CD8-positive, alpha-beta T cell (primary cell): ENCODE measurements at places on chromosomes 12 and 14. TPM values are rescaled to one million over a fixed set of nuclear protein-coding genes. Genes with fewer than 3 reads are reported as not detected.

The CELA1 gene
- 0.79 TPM for total RNA-seq

DNA sequence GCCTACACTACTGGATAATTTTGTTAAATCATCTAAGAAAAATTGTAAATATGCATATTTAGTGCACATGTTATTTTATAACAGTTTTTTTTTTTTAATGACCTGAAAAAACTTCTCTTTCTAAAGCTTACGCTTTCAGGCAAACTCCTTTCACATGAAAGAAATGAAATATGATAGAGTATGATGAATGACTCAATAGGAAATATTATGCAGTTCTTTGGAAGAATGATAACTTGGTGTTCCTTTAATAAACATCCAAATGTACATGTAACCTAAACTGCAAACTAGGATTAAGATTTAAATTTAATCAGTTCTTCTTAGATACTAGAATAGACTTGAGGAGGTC, 136.6 kb downstream of the FGD4 start:
- no peak for DNase-seq

DNA sequence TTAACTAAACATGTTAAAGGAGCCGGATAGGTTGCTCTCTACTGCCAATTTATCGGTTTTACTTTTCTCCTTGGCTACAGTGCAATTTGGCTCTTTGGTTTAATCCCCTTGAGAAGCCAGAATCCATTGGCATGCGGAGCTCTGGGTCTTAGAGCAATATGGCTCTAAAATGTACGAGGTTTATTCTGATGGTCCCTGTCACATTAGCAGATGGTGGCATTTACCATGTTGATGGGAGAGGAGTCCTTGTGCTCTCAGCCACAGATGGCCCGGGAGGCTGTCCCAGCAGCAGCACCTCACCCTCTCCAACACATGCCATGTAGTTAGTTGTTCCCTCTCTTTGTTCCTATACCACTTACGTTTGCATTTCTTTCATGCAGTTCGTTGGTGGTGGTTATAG, 179.7 kb downstream of the RGS6 start:
- no peak for DNase-seq

- no peak for DNase-seq
These were observed 348.5 kb downstream of the NPAS3 start for GRCh38 chr14:33287189-33287588.

The ARL1 gene
- total RNA-seq: 24.7 TPM

- DNase-seq: no peak
These were observed 23.1 kb downstream of the BHLHE41 start for GRCh38 chr12:26101763-26102162.

GRCh38 chr12:24268663-24269186, 319.3 kb upstream of the SOX5 start:
- DNase-seq: no peak

The SLC6A12 gene
- total RNA-seq: not detected

DNA sequence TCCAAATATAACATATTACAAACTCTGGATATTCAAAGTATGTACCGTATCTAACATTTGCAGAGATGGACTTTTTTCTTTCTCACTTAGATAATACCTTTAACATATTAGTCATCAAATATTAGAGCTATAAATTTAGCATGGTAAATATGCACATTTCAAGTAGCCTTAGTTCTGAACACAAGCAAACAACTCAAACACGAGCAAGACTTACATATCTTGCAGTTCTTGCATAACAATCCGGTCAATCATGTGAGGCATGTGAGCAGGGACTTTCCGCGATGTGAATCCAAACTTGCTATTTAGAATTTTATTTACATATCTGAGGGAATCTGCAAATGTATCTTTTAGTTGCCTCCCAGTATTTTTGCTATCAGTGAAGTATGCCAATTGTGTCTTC, 22.1 kb upstream of the SYCP3 start:
- DNase-seq: no peak

- no peak for DNase-seq
These were observed 5.5 kb upstream of the SCARB1 start for GRCh38 chr12:124869059-124869665.

The PSMB11 gene
- not detected for total RNA-seq

The CLEC1B gene
- total RNA-seq: not detected

DNA sequence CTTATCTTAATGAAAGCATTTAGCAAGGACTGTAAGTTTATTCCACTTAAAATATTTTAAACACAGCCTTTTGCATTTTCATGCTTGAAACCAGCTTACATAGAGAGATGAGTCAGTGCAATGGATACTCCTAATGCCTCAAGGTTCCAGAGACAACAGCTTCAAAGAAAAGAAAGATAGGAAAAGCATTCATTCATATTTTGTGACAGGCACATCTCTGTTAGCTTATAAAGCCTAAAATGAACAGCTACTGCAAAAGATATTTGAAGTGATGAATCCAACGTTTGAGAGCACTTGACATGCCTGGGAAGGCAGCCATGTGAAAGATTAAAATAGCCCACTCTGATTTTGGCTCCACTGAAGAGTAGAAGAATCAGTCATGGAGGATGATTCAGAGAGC, 814.5 kb downstream of the RPS29 start:
- no peak for DNase-seq

DNA sequence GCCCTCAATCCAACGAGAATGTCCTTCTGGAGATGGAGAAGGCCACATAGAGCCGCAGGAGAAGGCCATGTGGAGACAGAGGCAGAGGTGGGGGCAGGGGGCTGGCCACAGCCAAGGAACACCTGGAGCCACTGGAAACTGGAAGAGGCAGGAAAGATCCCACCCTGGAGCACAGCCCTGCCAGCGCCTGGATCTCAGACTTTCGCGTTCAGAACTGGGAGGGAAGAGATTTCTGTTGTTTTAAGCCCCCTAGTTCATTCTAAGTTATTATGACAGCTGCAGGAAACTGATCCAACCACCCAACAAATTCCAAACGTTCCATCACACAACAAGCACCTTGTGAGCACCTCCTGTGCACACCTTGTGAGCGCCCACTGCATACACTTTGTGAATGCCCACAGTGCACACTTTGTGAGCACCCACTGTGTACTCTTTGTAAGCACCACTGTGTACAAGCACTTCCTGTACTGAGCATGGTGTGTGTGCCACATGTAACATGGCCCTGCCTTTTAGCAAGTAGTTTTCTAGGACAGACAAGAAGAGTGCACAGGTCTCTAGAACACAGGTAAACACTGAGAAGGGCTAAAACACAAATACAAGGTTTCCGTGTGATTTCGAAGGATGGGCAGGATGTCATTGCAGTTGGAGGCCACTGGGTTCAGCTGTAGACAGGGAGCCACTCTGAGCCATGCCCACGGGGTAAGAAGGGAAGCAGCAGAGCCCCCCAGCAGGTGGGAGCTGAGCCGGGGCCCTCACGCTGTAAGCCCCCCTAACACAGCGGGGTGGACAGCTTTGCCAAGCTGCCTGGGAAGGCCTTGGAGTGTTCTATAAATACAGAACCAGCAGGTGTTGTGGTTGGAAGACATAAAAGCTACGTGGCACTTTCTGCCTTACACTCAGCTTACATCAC, 15.4 kb downstream of the RIMBP2 start:
- no peak for DNase-seq

DNA sequence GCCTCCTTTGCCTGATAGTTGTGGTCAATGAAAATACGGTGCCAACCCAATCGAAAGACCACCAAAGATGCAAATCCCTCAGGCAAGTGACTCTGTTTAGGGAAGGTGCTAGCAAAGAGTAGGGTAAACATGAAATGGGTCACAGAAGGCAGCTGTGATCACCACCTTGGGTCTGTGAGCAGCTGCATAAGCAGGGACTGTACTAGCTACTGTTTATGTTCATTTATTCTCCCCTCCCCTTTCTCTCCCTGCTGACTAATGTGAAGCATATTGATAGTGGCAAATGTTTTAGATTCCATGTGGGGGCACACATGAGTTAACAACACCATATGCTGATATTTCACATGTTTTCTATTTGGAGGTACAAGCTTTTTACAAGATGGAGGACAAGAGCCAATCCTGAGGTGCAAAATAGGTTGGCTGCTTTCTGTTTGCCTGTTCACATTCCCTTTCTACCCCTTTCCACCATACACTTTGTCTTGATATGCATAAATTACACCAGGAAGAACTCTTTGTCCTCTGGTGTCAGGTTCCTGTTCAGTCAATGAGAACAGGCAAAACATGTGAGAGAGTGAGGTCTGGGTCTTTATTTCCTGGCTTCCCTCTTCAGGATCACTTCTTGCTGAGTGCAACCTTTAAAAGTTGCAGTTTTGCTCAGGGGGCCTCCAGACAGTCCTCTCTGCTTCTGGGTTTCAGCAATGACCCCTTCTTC, 71.1 kb downstream of the AVPR1A start:
- no peak for DNase-seq

DNA sequence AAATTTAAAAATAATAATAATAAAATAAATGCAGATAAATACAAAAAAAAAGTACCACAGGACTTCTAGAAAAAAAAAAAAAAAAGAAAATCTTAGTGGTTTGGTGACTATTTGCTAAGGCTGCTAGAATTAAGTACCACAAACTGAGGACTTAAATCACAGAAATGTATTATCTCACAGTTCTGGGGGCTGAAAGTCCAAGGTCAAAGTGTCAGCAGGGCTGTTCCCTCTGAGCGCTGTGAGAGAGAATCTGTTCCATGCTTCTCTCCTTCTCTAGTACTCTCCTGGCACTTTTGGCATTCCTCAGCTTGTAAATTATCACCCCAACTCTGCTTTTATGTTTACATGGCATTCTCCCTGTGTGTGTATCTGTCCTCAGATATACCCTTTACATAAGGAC, 101.2 kb downstream of the IPO8 start:
- no peak for DNase-seq

The RASSF3 gene
- total RNA-seq: 118 TPM

DNA sequence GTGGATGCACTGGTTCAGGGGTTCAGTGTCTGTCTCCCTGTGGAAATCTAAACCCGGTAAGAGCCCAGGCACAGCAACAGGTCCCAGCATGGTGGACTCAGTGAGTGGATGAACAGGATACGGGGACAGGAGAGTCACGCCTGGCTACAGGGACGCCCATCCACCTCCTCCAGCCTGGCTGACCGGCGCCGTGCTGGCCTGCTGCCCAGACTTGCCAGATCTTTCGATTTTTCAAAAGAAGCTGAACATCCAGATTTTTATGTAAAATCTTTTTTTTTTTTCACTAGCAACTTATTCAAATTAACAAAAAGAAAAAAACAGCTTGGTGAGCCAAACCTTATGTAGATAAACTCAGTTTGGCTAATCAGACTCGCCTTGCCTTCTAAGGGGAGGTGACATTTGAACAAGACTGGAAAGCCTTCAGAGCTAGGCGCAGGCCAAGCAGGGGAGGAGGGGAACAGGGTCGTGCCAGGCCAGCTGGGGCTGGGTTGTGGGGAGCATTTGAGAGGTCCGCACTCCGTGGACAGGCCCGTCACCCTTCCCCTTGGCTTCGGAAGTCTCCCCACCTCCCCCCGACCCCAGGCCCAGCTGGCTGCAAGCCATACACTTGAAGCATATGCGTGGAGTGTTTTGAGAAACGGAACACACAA, 87.8 kb upstream of the NCOR2 start:
- DNase-seq: no peak

GRCh38 chr12:31363416-31363809, 37.5 kb upstream of the SINHCAF start:
- no peak for DNase-seq

- DNase-seq: no peak
These were observed 96.8 kb downstream of the ERGIC2 start for GRCh38 chr12:29283969-29284700.

The AGAP2 gene
- total RNA-seq: 22.2 TPM

DNA sequence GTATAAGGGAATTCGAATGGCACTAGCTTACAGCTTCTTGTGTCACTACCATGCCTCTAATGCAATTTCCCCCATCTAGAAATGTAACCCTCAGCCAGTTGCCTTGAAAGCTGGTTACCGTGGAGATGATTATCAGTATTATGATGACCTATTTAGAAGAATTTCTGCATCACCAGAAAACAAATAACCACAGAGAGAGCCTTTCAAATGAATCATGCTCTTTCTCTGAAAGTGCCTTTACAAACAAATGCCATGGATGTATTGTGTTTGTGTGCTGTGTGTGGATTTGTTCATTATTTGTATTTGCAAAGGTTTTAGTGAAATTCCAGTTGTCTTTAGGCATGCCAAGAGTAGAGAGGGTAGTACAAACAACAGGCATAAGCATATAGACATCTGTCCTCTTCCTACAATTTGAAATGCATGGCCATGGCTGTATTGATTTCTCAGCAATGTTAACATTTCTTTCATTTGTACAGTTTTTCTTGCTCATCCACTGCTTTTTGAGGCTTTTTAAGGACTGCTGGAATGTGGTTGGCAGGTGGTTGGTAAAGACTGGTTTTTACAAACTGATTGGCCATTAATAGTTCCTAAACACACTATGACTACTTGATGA, 266.5 kb downstream of the PAWR start:
- DNase-seq: no peak

GRCh38 chr12:2119266-2119665, 66.5 kb downstream of the CACNA1C start:
- no peak for DNase-seq

DNA sequence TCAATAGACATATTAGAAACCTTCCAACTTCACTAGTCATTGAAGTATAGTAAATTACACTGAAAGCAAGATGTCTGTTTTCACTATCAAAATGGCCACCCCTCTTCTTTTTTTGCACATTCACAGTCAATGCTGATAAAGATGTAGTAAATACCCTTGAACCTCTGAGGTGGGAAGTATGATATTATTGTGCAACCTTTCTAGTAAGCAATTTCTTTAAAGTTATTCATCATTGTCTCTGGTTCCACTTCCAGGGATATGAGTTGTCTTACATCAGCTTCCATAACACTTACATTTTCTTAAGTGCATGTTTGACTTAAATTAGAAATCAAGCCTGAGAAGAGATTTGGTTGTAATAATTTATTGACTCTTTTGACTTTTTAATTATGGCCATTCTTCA, 453.9 kb upstream of the MGAT4C start:
- no peak for DNase-seq

DNA sequence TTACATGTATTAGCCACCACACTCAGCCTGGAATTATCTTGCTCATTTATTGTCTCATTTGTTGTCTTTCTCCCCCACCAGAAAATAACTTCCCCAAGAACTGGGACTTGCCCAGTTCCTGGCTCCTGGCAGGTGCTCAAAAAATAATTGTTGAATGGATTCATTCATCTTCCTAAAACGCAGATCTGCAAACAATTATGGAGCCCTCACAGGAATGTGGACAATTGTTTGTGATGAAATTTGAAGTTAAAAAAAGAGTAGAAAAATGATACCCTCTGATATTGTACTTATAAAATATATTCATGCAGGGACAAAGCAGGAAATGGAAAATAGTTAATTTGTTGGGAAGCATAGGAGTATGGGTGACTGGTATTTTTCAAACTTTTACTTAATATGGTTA, 60.7 kb upstream of the MAP1LC3B2 start:
- DNase-seq: no peak

GRCh38 chr12:105576261-105576660, 245.8 kb downstream of the C12orf75 start:
- DNase-seq: no peak

The KRT82 gene
- total RNA-seq: not detected

DNA sequence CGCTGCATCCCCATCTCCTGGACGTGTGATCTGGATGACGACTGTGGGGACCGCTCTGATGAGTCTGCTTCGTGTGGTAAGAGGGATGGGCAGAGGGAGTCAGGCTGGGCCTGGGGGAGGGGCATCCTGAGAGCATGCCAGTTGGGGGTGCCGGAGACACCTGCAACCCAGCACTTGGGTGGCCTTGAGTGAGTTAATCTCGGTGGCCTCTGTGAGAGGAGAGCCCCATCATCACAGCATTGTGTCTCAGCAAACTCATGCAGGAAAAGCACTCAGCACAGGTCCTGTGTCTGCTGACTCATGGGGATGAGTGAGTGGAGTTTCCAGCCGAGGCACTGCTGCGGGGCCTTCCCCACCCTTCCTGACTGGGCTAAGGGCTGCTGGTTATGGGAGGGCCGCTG, 19.6 kb upstream of the LRP1-AS start:
- DNase-seq: peak; percentile 15

The KLHL33 gene
- 0.11 TPM for total RNA-seq

The KCNA1 gene
- not detected for total RNA-seq
